ENCODE measurements at places on chromosomes 2 and 18. TPM values are rescaled to one million over a fixed set of nuclear protein-coding genes. Genes with fewer than 3 reads are reported as not detected.

- no peak for DNase-seq
Measured at GRCh38 chr2:74759986-74760385, 73.9 kb upstream of the HK2 start.

The TMEM169 gene
- total RNA-seq, result 0.12 TPM

DNA sequence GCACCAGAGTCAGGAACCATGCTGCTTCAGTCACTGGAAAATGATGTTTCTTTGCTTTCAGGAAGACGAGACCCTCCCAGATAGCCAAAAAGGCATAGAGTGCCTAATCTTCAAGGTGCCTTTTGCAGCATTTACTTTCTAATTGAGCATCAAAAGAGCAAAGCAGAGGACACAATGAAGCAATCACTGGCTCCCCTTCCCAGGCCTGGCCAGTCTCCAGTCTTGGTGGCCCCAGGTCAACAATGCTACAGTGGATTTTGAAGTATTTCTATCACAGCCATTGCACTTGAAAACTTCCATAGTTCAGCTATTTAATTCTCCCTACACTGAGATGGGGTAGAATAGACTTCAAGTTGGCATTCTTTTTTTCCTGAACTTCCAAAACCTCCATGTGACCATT is 15.4 kb downstream of the ZBTB7C start:
- DNase-seq, result no peak

The IKZF2 gene
- total RNA-seq, result 0.80 TPM

The CPLX4 gene
- not detected for total RNA-seq

DNA sequence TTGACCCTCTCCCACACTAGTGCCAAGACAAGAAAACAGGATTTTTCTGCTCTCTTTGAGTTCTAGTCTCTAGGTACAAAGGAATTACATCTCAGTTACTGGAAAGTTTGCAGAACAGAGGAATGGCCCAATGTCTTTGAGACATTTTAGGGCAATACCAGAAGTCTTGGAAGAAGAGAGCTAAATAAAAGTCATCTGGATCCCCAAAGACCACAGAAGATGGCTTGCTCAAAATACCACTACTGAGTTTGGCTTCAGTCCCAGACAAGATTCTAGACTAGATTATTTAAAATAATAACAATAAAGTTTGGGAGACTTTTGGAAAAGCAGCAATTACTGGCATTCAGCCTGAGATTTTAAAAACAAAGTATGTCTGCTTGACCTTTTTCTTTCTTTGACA is 61.9 kb upstream of the HK2 start:
- no peak for DNase-seq
